Cerebellar nuclear complex (tissue), 1 donor: ENCODE measurements at places on chromosomes 11 and 22.
A peak's percentile ranks its signal among the peaks of the same experiment; 100 is the strongest.

- DNase-seq, result no peak
These were observed 30.9 kb upstream of the NAP1L4 start for GRCh38 chr11:3022982-3023381.

- peak; percentile 28 for DNase-seq
These were observed 25.8 kb upstream of the MPPED1 start for GRCh38 chr22:43385770-43386641.

DNA sequence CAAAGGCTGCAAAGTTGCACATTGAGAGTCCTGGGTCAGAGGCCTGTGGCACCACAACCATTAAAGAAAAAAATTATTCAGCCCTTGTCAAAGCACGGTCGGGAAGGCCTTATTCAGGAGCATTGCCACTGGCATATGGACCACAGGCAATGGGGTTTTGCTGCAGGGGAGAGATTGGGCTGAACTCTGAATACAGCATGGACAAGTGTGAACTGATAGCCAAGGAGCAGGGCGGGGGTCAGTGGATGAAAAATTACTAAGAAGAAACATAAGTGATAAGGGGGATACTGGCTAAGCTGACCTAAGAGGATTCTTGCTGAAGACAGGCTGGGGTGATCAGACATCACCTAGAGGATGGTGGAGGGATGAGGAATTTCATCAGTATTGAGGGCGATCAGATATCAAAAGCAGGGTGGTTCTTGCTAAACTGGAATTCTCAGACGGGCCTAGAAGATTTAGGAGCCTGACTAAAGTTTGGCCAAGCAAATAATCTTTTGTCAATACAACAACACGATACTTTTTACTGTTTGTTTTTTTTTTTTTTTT is 3.3 kb upstream of the DGCR8 start:
- no peak for DNase-seq

DNA sequence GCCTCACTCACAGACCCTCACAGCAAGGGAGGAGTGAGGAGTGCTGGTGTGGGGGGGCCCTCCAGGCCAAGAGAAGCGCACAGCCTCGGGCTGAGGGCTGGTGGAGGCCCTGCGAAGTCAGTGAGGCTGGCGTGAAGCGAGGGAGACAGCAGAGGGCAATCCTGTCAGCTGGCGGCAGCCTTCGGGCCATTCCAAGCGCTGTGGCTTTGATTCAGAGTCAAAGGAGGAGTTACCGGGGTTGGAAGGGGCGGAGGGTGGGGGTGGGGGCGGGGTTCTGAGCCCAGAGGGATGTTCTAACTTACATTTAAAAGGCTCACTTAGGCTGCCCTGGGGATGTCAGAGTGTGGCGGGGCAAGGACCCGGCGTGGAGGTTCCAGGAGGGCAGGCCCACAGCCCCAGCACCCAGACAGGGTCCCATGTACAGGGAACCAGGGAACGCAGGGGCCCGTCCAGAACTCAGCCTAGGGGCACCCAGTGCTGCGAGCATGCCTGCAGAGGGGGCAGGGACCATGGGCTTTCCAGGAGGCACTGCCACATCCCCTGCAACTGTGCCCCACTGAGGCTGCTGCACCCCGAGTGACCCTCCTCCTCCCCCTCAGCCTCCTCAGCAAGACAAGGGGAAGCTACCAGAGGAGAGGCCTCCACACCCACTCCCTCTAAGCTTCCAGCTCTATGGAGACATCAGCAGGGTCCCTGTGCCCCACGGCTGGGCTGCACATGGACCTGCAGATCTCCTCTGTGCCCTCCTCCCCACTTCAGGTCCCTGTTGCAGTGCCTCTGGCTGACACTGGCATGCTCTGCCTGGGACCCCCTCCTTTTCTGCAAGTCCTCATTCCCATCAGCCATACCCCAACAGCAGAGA is 39.7 kb upstream of the TTLL12 start:
- DNase-seq, result no peak

GRCh38 chr11:2673871-2674471 is 25.8 kb downstream of the KCNQ1OT1 start:
- no peak for DNase-seq

GRCh38 chr22:37109242-37109917 is at the start of gene TMPRSS6:
Gene TMPRSS6, minus strand, starts transcription at chr22:37109713. Its CDS starts 6,296 bp downstream, at chr22:37103417.
- DNase-seq, result no peak

- DNase-seq, result no peak
These were observed 12.9 kb downstream of the TRIM29 start for GRCh38 chr11:120125024-120125423.

DNA sequence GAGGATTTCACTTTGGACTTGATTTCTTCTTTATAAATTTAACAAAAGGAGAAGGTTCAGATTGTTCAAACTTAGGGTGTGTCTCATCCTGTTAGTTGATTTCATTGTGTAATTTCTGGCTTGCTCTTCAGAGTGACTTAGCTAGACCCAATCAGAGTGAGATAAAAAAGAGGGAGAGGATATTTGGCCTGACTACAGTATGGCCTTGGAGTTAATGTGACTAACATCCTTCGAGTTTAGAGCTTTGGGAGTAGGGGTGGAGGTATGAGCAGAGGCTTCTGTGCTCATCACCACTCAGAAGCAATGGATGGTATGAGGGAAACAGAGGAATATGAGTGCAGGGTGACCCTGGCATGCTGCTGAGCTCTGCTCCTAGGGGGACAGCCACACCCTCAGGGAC is 114.2 kb downstream of the ME3 start:
- no peak for DNase-seq

DNA sequence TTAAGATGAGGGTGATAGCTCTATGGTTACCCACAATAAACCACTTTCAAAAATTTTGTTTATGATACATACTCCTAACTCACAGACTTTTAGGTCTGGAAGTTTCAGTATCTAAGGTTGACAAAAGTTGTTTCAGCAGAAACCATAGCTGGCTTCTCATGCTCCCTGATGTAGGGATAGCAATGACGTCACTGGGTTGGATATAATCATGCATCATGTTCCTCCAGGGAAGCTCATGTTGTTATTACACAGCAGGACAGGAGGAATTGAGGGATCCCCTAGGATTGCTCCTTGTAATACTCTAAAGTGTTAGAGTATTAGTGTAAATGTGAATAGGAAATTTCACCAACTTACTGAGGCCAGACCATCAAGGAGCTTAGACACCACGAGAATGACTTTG is 23.6 kb downstream of the APOL3 start:
- DNase-seq, result no peak
